Dermis microvascular lymphatic vessel endothelial cell (primary cell): ENCODE measurements at places on chromosomes 11 and 22. TPM values are rescaled to one million over a fixed set of nuclear protein-coding genes. Genes with fewer than 3 reads are reported as not detected.

The TRIM6 gene
- 0.38 and 3.9 TPM in 2 replicates for total RNA-seq

DNA sequence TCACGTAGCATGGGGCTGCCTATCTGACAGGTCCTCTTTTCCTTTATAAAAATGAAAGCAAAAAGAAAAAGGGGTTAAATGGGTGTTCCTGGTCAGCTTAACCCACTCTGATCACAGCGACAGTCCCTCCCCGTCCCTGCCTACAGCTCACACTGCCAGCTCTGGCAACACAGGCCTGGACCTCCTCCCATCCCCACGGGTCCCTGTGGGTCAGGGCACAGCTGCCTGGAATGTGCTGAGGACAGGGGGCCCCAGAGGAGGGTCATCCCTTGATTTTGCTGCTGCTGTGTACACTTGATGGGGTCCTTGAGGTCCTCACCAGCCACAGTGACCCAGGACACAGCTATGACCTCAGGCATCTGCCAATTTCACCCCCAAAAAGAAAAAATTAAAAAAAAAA is 29.6 kb upstream of the CYP2D6 start:
- DNase-seq = no peak

The DNAJB7 gene
- not detected in 2 replicates for total RNA-seq

DNA sequence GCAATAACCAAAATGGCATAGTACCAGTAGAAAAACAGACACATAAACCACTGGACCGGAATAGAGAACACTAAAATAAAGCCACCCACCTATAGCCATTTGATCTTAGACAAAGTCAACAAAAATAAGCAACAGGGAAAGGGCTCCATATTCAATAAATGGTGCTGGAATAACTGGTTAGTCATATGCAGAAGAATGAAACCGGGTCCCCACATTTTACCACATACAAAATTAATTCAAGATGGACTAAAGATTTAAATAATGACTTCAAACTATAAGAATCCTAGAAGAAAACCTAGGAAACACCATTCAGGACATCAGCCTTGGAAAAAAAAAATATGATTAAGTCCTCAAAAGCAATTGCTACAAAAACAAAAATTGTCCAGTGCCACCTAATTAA is 30.1 kb upstream of the NOX4 start:
- DNase-seq = no peak

DNA sequence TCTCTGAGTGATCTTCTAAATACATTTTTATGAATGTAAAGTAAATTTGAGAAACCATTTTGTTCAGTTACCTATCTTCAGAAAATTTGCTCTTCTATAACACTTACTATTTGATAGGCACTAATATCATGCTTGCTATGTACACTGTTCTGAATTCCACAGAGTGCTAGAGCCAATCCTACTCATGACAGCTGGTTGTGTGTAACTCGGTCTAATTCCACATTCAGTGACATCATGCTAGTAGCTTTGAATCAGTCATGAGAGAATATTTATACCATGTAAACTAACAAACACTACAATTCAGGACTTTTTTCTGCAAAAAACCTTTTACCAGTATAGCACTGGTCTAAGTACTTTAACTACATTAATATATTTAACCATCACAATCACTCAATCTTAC is 902.9 kb downstream of the DLG2 start:
- no peak for DNase-seq

- no peak for DNase-seq
These were observed 16.0 kb upstream of the SOX6 start for GRCh38 chr11:16372355-16372754.

DNA sequence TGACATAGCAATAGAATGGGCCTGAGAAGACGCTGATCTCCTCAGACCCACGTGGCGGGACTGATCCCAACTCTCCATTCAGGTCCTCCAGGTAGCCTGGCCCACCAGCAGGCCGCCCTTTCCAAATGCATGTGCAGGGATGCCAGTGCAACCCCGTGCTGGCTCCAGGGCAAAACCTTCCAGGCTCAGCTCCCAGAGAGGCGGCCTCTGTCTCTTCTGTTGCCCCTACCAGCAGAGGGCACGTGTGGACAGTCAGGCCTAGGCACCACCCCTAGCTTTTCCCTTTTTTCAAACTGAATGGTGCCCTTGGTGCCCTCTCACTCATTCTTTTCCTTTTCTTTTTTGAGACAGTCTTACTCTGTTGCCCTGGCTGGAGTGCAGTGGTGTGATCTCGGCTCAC is 121.7 kb downstream of the OSBP2 start:
- DNase-seq = no peak

The OR8J1 gene
- total RNA-seq = not detected in 2 replicates
